Stimulated activated CD4-positive, alpha-beta T cell treated with anti-CD3 and anti-CD28 coated beads, TNF-alpha, amount 100 ng/mL, for 1 hour (primary cell): ENCODE measurements at places on chromosomes 2 and 18.

GRCh38 chr2:136389809-136390208 lies 271.9 kb upstream of the CXCR4 start:
- DNase-seq = no peak

- no peak for DNase-seq
Measured at GRCh38 chr2:158346032-158346431, 110.5 kb downstream of the CCDC148 start.

- peak; percentile 41 for DNase-seq
Measured at GRCh38 chr2:96138179-96139145, at the start of gene ASTL. Gene ASTL, minus strand, starts transcription at chr2:96138502. Its CDS starts 66 bp downstream, at chr2:96138436.

GRCh38 chr18:72673242-72673641 lies 129.1 kb upstream of the CBLN2 start:
- DNase-seq = no peak

GRCh38 chr2:88053296-88053695 lies 2.3 kb downstream of the KRCC1 start:
- DNase-seq = no peak

- DNase-seq = no peak
Measured at GRCh38 chr2:230234122-230234722, 8.7 kb downstream of the SP140 start.

DNA sequence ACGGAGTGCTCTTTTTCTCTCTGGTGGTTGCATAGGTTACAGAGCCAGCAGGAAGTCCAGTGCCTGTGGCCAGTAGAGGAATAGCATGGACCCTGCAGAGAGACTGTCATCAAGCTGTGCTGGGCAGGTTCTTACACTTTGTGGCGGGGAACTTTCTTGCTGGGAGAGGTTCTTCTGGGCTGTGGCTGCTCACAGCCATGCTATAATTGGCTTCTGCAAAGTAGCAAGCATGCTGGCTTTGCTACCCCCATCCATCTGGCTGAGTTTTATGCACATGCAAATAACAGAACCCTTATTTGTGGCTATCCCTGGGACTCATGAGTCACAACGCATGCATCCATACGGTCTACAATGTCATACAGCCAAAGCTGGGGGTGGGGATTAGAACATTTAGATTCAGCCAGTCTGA lies 68.9 kb downstream of the PLCL1 start:
- DNase-seq = no peak

- no peak for DNase-seq
Measured at GRCh38 chr2:167424221-167424620, 535.9 kb downstream of the XIRP2 start.

GRCh38 chr2:17429130-17429529 lies 89.1 kb downstream of the RAD51AP2 start:
- DNase-seq = no peak

- no peak for DNase-seq
Measured at GRCh38 chr18:48037481-48038271, 107.2 kb upstream of the SMAD2 start.

GRCh38 chr2:16561676-16562075 lies 104.0 kb downstream of the CYRIA start:
- DNase-seq = no peak

DNA sequence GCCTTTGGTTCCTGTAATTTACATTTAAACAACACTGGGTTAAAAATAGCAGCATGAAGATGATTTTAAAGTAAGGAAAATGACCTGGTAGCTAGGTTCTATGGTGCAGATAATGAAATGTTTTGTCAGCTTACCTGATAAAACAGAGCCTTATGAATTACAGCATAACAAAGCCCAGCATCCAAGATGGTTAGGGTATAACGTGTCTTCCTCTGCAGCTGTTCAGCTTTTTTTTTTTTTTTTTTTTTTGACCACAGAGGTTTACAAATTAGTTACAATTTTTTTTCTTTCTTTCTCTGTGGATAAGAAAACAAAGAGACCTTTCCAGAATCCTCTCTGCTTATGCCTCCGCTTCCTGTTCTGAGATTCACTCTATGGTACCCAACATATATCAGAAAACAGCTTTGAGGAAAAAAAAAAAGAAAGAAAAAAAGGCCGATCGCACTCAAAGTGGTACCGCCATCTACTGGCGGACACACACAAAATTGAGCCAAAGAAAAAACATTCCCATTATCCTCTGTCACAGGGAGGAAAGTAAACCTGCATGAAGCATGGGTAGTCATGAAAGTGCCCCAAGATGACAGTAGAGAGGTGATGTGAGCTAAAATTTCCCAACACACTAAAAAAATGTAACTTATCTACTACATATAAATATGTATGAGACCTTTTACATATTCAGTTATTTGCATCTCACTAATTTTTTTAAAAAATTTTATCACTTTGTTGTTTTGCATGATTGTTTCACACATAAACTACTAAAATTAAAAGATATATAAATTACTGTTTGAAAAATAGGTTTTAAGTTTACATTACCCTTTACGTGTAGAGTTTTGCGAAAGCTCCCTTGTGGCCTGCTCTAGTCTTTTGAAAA lies at the start of gene SCN3A:
SCN3A (minus strand) TSS at position 362 of the 871 bp plus-strand sequence. CDS start 27,656 bp downstream, outside the sequence.
- DNase-seq = no peak

DNA sequence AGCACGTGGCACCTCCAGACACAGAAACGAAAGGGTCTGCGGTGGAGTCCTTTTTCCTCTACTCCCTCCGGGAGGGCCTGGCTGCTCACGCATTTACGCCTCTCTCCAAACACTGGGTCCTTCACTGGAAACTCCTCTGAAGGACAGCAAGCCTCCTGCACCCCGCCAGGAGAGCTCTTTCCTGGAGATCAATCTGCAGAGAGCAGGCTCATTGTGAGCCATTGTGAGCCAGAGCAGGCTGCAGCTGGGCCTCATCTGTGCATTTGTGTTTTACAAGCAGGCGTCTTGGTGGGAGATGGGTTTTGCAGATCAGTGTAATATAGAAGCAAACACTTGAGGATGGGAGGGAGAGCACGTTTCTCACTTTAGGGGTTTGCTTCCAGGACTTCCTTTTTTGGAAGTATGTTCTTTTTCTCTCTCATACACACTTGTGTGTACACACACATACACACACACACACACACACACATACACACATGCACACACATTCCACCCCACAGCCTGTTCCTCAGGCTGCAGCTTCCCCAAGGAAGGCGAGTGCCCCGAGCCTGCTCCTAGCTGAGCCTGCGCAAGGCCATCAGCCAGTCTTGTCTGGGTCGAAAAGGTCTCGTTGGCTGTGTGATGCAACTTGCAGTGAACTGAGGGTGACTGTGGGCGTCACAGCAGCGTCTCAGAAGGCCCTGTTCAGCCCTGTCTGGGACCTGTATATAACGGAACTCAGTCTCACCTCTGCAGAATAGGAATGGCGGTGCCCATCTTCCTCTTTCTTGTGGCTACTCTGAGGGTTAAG lies 163.5 kb downstream of the GLI2 start:
- no peak for DNase-seq

- no peak for DNase-seq
Measured at GRCh38 chr2:42102591-42103450, 55.0 kb downstream of the PKDCC start.
